ENCODE measurements at places on chromosomes 5 and 9. TPM values are rescaled to one million over a fixed set of nuclear protein-coding genes. Genes with fewer than 3 reads are reported as not detected.

The GPR21 gene
- 0.22 TPM for polyA plus RNA-seq

The KIF27 gene
- polyA plus RNA-seq, result 0.81 TPM

The NR2F1 gene
- 22.4 TPM for polyA plus RNA-seq

The CNTNAP3 gene
- polyA plus RNA-seq, result 1.0 TPM

The SNCAIP gene
- 1.5 TPM for polyA plus RNA-seq

The IFNW1 gene
- polyA plus RNA-seq, result not detected

All from adrenal gland (tissue), 19 donors.